ENCODE measurements at places on chromosomes 3 and 15.

GRCh38 chr3:13020159-13020750 lies 53.0 kb downstream of the IQSEC1 start:
- no peak for DNase-seq

DNA sequence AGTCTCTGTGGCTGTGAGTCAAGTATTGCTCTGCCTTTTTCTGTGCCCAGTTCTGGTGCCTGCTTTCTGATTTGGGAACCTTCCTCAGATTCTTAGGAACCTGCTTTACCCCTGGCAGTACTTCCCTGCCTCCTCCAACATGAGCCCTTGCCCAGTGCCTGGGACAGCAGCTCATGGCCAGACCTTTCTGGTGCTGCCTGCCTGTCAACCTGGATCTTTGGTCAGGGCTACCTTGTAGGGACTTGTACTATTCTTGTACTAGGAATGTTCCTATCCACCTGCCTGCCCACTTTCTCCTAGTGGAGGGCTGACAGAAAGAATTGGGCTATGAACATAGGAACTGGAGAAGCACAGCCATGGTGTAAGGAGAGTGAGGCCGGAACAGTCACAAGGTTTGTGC lies 28.8 kb upstream of the EPHB1 start:
- no peak for DNase-seq

DNA sequence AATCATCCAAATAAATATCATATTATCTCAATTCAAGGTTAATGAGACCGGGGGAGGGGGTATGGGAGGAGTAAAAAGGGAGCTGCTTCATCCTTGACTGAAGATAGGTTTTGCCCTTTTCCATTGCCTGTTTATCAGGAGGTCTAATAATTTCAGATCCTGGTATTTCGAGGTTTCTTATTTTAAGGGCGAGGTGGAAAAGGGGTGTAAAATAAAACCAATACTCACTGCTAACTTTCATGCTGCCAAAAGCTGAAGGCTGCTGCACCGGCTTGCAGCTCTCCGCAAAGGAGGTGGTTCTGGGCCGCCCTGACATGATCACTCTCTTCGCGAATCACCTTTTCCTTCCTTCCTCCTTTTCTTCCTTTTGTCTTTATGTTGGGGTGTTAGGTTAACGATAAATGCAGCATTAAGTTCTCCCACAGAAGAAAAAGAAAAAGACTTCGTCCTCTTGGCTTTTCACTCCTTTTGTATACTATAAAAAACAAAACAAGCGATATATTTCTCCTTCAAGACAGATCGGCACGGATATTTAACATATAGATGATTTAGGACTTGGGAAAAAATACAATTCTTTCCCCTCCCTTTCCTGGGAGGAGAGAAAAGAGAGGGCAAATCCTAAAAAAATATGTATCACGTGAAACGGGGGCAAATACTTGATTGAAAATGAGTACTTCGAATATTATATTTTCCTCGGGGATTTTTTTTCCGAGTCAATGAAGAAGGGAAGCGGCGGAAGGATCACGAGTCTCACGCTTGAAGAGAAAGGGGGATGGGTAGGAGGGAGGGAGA lies 932 bp downstream of the GSK3B start:
- DNase-seq, result no peak

DNA sequence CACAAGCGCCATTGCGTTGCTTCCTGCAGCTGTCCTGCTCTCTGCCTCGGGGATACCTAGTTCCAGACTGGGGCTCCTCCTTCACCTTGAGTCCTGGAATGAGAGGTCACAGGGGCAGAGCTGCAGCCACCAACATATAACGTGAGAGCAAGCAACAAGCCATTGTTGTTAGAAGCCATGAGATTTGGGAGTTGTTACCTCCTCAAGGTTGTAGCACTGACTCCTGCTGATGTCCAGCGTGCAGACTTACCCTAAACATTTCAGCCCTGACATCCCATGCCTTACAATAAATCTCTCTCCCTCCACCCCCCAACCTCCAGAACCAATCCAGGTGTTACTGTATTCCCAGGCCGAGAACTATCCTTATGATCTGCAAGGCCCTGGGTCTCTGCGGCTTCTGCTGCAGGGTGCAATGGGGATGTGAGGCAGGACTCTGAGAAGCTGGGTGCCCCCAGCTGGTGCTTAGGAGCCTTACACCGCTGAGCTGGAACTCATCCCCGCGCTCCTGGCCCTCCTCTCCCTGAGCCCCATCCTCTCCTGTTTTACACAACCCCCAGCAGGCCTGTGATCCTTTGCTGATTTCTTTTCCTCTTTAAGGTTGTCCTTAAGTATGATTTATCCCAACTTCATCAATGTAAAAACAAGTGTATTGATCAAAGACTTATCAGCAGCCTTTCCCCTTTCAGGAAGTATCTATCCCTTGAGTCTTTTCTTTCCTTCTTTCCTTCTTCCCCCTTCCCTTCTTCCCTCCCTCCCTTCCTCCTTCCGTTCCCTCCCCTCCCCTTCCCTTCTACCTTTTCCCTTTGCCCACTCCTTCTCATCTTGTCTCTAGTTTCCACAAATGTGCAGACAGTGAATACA lies 84.2 kb upstream of the ABHD2 start:
- DNase-seq, result peak; percentile 71

DNA sequence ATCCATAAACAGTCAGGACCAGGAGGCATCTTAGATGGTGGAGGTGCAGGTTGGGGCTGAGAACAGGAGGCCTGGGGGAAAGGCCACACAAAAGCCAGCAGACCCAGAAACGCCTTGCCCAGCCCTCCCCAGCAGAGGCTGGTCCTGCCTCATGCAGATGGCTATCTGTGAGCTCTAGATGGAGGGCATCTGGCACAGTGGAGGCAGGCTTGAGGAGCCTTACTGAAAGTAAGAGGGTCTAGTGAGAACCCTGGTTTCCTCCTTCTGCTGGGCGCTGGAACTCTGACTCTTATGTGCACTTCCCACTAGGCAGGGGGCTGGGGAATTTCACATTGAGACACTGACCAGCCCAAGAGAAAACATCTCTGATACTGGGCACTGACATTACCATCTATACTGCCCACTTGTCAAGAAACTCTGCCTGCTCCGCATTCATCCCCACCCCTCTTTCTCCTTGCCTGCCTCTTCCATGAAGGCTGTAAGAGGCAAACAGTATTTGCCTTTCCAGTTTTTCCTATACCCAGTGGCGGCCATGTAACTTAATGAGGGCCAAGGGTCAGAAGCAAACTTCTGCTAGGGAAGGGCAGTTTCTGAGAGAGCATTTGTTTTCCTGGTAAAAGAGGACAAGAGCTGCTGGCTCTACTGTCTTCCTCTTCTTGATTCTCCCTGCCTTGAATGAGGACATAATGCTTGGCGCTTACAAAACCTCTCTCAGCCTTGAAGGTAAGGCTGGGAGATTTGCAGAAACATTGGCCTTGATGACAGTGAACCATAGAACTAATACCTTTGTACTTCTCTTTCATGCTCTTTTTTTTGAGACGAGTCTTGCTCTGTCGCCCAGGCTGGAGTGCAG lies 4.4 kb upstream of the SCN5A start:
- DNase-seq, result no peak

DNA sequence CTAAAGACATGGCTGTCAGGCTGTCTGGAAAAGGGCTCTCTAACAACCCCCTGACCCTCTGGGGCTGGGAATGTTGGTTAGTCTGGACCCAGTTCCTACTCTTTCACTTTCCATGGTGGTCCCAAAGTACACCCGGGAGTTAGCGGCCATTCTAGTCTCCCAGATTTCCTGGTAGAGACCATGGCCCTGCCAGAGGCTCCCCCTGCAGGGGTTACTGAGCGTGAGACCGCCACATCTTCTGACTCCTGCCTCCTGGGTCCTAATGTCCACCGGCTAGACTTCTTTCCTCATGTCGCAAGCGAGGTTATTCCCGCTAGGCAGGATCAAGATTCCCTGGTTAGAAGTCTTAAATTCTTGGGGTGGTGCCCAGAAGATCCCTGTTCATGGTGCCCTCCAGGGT lies 540.0 kb upstream of the ROBO1 start:
- DNase-seq, result peak; percentile 39

GRCh38 chr15:99565049-99565298 lies 810 bp upstream of the MEF2A start:
- DNase-seq, result peak; percentile 51

DNA sequence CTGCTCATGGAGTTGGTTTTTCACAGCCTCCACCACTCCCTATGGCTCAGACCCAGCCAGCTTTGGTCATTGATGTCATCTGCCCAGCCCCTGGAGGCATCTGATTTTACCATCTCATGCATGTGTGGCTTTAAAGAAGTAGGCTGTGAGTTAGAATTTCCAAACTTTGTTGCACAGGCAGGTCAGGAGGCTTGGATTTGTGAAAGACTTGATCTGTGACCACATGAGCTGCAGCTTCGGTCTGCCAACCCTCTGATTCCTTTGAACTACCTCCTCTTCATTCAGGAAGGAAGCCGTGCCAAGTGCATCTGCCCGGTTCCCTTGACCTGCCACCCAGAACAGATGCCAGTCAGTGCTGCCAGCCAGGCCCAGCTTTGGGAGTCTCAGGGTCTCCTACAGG lies 9.2 kb downstream of the CTXND1 start:
- no peak for DNase-seq

Data from WTC11 (cell line).